ENCODE measurements at places on chromosomes 16 and 17.

- peak; percentile 9 for DNase-seq
Measured at GRCh38 chr16:74623214-74623838, 16.4 kb upstream of the GLG1 start.

- DNase-seq = no peak
Measured at GRCh38 chr17:17542906-17543635, 46.9 kb upstream of the RASD1 start.

GRCh38 chr17:60231691-60232090 lies 81.9 kb downstream of the CA4 start:
- no peak for DNase-seq

- DNase-seq = no peak
Measured at GRCh38 chr16:27531826-27532800, 17.6 kb downstream of the GTF3C1 start.

DNA sequence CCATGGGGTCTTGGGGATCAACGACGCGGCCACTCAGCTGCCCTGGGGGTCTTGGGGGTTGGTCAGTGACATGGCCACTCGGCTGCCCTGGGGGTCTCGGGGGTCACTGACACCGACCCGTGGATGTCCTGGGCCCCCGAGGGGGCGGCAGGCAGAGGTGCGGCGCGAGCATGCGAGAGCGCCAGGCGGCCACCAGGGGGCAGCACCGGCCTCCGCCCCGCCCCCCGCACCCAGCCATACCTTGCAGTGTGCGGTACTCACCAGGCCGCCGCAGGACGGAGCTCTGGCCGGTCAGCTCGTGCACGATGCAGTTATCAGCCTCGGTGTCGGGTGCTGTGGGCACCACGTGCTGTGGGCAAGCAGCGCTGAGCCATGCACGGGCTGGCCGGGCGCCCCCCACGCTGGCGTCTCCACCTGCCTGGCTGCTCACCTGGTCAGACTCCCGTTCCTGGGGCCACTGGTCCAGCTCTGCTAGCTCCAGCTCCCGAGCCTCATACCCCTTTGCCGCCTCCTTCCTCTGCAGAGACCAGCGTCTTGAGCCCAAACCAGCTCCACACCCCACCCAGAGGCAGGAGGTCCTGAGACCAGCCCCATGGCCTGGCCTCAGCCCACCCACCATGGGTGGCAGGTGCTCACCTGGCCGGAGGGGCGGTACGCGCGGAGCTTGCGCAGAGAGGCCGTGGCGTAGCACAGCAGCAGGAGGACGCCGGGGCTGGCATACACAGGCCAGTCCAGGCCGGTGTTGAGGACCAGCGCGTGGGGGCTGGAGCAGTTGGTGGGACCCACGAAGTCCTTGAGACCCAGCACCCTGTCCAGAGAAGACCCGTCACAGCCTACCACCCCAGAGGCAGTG lies 31.2 kb downstream of the CTU2 start:
- peak; percentile 16 for DNase-seq

- peak; percentile 86 for DNase-seq
Measured at GRCh38 chr16:19382887-19383816, 34.5 kb upstream of the TMC5 start.

DNA sequence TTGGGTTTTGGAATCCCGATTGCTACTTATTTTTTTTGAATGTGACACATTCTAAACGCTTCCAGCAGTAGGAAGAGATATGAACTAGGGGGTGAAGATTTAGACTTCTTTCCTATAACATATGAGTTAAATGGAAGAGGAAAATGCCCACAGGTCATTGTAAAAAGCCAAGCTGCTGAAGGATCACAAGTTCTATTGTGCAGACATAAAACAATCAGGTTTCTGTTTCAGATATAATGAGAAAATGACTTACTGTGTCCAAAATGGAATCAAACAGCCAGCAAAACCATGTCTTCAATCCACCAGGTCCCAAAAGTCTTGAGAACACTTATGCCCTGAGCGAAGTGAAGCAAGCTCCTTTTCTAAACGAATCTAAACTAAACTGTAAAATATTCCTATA lies 157.0 kb upstream of the SOX9 start:
- DNase-seq = no peak

- DNase-seq = no peak
Measured at GRCh38 chr17:36687736-36688135, 86.4 kb downstream of the MRM1 start.

DNA sequence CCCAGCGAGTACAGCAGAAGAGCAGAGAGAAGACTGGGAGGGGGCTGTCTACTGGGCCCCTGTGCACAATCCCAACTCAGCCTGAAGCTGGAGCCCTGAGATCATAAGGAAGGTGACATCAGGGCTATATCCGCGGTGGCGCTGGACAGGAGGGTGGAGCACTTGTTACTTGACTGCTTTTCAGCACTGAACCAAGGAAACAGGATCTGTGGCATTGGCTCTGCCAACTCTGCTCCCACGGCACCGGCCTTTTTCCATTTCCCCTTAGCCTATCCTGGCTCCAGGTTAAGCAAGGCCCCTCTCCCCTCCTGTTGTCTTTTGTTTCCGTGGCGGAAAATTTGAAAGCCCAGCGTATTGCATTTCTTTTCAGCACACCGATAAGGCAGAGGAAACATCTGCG lies 125.0 kb upstream of the IRX3 start:
- no peak for DNase-seq

DNA sequence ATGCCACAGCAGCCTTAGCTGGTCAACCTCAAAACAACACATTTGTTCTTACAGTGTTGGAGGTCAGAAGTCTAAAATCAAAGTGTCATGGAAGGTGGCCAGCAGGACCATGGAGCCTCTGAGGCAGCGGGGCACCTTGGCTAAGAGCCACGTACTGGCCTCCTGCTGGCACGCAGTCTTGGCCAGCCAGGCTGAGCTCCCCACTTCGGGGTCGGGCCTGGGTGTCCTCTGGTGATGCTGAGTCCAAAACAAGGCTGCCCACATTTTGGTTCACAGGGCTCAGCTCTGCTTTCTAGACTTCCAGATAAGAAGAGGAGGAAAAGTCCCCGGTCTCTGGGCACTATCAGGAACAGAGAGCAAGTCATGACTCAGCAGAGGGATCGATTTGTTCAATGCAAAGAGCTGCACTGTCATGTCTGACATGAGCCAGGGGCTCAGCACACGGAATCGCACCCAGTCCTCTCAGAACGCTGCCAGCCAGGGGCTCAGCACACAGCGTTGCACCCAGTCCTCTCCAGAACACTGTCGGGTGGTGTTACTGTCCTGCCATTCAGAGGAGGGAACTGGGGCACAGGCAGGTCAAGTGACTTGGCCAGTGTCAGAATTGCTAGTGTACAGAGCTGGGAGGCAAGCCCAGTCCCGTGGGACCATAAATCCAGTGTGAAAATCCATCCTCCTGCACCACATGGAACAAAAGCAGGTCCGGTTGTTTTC lies 2.5 kb downstream of the LGALS9 start:
- no peak for DNase-seq

DNA sequence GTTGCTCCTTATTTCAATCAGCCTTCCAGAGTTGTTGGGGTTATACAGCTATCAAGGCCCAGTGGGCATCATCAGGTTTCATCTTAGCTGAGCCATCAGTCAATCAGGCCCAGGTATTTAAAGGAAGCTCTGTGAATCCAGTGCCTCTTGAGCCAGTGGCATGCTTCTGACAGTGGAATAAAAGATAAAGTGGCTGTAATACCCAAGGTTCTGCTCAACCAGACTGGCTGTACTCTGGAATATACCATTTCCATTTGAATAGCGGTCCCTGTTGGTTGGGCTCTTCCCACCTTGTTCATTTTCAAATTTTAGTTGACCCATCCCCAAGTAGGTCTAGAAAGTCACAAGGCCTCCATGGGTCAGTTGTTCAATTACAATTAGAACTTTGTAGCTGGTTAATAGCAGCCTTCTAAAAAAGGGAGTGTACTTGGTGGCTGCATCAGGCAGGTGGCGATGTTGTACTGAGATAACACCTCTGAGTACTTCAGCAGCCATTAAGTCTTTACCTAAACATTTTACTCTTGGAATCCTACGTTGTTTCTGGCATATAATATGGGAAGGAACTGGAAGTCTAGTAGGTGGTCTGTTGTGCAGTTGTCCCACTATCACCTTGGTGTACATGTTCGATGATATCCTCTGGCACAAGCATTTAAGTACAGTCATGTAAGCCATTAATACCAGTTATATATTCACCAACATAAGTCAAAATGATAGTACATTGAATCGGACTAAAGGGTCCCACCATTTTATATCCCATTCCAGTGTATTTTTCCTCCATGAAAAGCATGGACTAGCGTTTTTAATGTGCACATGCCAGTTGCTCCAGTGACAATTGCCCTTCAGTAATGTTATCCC lies 294.1 kb downstream of the BCAS3 start:
- DNase-seq = no peak

- DNase-seq = no peak
Measured at GRCh38 chr16:71564335-71564967, 12.4 kb downstream of the TAT start.

DNA sequence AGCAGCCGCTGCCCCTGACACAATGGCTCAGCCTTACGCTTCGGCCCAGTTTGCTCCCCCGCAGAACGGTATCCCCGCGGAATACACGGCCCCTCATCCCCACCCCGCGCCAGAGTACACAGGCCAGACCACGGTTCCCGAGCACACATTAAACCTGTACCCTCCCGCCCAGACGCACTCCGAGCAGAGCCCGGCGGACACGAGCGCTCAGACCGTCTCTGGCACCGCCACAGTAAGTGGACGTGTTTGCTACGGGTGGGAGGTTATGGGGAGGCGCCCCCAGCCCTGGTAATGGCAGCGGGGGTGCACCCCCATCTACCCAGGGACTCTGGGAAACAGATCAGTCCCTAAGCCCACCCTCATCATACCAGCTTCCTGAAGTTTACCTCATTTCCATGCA lies 185.5 kb downstream of the RBFOX1 start:
- no peak for DNase-seq

DNA sequence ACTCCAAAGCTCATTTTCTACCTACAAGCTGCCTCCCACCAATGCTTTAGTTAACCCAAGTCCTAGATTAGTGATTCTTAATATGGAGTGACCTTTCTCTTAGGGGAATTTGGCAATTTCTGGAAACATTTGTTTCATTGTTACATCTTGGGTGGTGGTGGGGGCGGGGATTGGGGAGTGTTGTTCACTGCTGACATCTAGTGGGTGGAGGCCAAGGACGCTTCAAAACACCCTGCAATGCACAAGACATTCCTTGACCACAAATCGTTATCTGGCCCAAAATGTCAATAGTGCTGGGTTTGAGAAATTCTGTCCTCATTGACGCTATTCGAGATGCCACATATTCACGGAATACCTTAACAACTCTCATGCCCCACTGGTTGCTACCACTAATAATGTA lies 282.9 kb downstream of the RBFOX1 start:
- DNase-seq = no peak

DNA sequence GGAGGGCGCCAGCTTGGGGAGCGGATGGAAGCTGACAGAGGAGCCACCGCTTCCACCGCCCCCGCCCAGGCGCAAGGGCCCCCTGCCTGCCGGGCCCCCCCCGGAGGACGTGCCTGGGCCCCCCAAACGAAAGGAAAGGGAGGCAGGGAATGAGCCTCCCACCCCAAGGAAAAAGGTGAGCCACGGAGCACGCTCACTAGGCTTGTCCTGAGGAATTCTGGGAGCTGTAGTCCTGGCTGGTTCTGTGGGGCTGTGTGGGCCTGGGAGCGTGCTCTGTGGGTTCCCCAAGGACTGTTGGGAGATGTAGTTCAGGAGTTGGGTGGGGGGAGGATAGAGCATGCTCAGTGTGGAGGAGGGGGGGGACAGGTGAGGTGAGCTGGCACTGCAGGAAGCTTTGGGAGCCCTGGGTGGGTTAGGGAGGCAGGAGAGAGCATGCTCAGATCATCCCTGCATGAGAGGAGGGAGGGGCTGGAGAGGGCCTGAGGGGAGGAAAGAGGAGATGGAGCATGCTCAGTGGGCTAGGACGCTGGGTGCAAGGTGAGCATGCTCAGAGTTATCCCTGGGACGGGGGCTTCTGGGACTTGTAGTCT lies 4.5 kb downstream of the FBXL19 start:
- peak; percentile 83 for DNase-seq

DNA sequence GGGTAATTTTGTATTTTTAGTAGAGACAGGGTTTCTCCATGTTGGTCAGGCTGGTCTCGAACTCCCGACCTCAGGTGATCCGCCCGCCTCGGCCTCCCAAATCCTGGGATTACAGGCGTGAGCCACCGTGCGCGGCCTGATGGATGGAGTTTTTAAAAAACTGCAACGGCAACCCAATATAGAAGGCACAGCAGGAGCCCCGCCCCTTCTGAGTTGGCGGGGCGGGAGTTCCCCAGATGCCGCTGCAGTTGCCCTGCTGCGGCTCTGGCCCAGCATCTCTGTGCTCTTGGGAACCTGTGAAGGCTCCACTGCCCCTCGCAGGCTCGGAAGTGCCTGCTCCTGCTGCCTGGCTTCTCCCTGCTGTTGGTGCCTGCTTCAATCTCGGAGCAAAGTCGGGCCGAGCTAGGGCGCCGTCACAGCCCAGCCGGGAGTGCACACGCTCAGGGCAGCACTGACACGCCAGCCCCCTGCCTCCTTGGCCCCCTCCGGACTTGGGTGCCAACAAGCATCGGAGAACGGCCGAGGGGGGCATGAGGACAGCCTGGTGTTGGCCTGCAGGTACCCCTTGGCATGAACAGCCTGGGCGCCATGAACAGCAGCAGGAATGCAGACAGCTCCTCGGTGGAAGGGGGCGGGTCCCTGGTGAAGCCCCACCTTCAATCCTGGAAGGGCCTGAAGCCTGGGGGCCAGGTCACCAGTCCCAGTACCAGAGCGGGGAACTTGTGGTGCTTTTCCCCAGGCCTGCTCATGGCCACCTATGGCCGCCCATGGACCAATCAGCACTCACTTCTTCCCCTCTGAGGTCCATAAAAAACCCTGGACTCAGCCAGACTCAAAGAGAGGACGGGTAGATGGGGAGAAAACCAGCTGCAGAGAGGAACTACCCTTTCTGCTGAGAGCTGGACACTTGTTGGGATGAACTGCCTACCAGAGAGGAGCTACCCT lies 2.3 kb upstream of the NT5M start:
- no peak for DNase-seq

Measured in DMS79 treated with DMSO at 0.1 percent for 48 hours (cell line).